Iris pigment epithelial cell (primary cell): ENCODE measurements at places on chromosomes 12 and 14.
A peak's percentile ranks its signal among the peaks of the same experiment; 100 is the strongest.

DNA sequence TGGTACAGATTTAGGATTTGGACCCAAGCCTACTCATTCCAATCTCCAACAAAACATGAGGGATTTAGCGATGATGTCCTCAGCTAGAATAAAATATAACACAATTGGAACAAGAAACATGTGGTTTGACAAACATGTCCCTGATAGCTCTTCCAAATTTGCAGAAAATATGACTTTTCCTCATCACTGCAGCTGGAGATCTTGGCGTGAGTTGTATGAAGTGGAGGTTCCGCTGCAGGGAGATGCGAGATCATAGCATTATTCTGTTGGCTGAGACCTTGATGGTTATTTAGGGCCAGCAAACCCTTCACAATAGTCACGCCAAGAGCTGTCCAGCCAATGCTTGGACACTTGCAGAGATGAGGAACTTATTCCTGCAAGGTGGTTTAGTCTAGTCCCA, 413.4 kb upstream of the TBX3 start:
- no peak for DNase-seq

GRCh38 chr14:105484069-105484996, 2.4 kb upstream of the CRIP1 start:
- no peak for DNase-seq

DNA sequence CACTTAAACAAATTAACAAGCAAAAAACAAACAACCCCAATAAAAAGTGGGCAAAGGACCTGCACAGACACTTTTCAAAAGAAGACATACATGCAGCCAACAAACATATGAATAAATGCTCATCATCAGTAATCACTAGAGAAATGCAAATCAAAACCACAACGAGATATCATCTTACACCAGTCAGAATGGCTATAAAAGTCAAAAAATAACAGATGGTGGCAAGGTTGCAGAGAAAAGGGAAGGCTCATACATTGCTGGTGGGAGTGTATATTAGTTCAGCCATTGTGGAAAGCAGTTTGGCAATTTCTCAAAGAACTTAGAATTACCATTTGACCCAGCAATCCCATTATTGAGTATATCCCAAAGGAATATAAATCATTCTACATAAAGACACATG, 34.6 kb upstream of the NT5DC3 start:
- no peak for DNase-seq

DNA sequence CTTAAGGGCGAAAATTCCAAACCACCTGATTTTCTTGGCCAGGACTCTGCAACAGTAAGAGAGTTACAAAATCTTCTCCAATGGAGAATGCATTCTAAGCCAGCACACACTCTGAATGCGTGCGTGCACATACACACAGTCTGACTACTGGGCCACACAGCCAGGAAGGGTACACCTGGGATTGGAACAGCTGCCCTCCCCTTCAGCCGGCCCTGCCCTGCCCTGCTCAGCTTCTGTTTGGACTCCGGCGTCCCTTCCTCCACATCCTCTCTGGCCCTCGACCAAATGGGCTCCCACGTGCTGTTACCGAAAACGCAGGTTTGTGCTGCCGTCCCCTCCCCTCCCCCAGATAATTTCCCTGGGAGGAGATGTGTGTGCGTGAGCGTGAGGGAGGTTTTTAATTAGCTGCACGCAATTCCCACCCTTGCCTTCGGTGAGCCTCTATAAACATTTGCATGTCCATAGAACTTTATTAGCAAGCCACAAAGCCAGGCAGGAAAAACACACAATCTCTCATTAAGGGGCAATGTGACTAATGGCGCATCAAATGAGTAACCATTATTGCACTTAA, 43.0 kb downstream of the CCNK start:
- DNase-seq = no peak

GRCh38 chr12:1692895-1693610, 2.2 kb downstream of the ADIPOR2 start:
- DNase-seq = no peak

DNA sequence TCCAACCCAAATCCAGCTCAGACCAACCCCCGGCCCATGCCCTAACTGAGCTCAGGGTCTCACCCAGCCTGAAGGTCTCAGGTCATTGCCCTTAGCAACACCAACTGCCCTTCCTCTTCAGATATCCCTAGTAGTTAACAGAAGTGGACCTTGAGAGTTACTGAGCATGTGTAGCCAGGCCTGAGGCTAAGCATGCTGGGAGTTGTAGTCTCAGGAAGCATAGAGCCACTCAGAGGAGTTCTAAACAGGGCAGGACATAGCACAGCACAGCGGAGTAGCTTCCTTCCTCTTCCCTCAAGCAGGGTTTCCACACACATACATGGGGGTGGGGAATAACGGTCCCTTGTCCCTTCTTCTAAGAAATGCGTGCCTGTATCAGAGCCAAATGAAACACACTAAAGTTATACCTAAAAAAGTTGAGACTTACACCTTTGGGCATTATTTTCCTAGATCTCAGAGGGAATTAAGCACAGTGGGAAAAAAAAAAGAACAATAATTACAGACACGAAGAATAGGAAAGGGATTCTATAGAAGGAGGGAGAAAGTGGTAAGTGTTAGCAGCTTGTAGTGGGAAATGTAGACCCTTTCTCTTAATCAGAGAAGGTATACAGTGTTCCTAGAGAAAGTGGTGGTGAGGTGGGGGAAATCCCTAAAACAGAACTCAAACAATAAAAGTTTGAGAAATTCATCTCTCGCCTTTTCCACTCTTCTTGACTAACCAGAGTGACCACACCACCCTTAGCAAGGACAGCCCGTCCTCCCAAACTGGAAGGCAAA, 4.4 kb downstream of the KMT2D start:
- DNase-seq = peak; percentile 91

DNA sequence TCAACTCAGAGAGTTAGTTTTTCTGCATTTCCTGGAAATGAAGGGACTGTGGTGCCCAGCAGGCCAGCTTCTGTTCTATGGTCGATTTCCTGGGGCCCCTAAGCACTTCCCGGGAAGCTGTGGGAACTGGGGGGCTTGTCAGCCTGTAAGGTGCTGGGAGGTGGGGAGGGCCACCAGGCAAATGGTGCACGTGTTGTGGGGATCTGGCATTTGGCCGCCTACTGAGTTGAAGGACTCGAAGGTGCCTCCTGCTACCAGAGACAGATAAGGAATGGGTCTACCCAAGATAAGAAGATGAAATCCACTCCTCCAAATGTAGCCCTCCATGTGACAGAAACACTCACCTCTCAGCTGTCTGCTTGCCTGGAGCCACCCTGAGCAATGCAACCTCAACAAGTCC, 341.7 kb downstream of the DPF3 start:
- DNase-seq = no peak

GRCh38 chr14:33271216-33271615, 332.5 kb downstream of the NPAS3 start:
- DNase-seq = peak; percentile 31

DNA sequence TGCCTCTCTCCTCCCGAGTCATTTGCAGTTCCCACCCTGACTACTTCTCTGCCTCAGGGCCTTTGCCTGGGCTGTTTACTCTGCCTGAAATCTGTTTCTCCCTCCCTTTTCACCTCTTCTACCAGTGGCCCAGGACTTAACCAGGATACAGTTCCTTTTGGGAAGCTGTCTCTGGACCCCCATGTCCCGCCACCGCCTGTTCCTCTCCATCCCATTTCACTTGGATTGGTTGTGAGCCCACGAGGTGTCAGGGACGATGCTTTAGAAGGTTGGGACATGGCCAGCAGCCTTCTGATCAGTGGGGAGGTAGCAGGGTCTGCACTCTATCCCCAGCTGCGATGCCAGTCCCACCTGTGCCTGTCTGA, 51.8 kb downstream of the FAM222A start:
- no peak for DNase-seq
